ENCODE measurements at places on chromosomes 1 and 21. TPM values are rescaled to one million over a fixed set of nuclear protein-coding genes. Genes with fewer than 3 reads are reported as not detected.

The SRM gene
- total RNA-seq = 110 TPM

The CYP2J2 gene
- total RNA-seq = 0.50 TPM

The GCSAML gene
- not detected for total RNA-seq

The LCE1E gene
- total RNA-seq = not detected

The MSH4 gene
- not detected for total RNA-seq

The RGS16 gene
- total RNA-seq = not detected

The PALMD gene
- not detected for total RNA-seq

The PRDM16 gene
- 0.45 TPM for total RNA-seq

The CCDC181 gene
- total RNA-seq = 2.9 TPM

Measured in bronchus fibroblast of lung (primary cell).